ENCODE measurements at places on chromosomes 5 and 9.
A peak's percentile ranks its signal among the peaks of the same experiment; 100 is the strongest.

DNA sequence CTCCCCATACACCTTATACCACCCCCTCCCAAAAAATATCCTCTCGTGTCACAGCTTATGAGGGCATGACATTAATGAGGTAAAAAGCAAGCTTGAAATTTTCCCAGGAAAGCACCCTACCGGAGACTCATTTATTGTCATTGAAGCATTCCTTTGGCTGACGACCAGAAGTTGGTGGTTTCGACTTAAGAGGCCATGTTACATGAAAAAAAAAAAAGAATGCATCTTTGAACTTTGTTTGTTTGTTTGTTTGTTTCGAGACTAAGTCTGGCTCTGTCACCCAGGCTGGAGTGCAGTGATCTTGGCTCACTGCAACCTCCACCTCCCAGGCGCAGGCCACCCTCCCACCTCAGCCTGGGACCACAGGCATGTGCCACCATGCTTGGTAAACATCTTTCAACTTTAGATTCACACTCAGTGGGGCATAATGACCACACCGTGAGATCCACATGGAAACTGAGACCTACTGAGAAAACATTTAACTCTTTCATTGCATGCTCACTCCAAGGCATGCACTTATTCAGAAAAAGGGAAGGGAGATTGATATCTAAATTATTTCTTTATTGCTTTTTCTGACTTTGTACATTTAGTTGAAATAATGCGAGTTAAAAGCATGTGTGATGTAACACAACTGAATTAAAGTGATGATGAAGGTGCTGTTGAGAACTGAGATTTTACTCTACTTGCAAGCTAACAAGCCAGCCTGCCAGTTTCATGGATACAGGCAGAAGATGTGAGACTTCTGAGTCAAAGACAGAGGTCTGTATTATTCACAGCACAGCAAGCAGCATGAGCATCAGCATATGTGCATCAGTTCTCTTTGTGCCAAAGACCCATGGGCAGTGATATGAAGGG, 5.1 kb upstream of the RAB14 start:
- no peak for DNase-seq

DNA sequence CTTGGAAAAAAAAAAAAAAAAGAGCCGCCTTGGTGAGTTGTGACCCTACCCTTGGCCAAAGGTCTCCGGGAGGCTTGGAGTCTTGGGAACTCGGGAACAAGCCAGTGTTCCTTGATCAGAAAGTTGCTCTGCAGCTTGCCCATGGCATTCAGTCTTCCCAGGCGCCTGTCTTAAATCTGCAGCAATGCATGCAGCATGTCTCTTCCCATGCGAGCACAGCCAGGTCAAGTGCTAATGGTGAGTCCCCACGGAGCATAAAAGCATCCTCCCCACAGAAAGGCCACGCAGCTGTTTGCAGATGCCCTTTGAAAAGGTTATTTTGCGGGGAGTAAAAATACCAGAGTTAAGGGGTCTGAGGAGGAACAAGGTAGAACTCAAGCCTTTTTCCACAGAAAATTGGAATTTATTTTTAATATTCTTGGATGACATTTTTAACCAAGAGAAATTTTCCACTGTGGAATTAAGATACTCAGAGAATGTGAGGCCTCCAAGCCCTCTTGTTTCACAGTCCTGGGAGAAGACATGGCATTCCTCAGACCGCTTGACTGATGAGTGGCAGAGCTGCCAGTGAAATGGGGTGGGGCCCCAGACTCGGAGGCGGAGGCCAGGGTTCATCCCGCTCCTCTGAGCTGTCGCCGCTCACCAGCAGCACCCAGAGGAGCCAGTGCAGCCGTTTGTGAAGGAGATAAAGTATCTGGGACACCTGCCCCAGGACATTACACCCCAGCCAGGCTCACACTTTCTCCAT, 81.6 kb downstream of the CYFIP2 start:
- DNase-seq, result no peak

- peak; percentile 78 for DNase-seq
Measured at GRCh38 chr5:157994906-157995519, 136.1 kb upstream of the CLINT1 start.

- no peak for DNase-seq
Measured at GRCh38 chr5:41337724-41338123, 124.4 kb upstream of the C6 start.

DNA sequence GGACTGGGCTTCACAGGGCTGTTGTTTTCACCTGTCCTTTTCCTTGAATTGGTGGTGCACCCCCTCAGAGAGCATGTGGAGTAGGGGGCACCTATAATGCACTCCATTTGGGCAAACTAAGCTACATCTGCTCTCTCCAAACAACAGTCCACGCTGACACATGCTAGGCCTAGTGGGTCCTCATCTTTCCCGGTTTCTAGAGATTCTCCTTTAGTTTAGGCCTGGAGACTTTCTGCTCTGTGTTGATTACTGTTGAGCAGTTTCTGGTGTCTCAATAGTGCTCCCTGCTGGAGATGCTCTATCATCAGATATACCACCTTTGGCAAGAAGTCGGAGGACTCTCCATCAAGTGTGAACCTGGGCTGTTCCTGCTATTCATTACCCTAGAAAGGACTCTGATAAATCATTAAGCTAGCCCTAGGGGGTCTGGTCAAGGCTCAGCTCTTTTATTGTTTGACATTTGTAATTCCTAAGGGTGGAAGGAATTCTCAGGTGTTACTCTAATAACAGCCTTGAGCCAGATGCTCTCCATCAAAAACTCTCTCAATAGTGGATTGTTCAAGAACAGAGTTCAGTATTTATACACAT, 64.0 kb upstream of the FYB1 start:
- peak; percentile 83 for DNase-seq

- no peak for DNase-seq
Measured at GRCh38 chr9:99999797-100000196, 93.3 kb downstream of the STX17 start.

DNA sequence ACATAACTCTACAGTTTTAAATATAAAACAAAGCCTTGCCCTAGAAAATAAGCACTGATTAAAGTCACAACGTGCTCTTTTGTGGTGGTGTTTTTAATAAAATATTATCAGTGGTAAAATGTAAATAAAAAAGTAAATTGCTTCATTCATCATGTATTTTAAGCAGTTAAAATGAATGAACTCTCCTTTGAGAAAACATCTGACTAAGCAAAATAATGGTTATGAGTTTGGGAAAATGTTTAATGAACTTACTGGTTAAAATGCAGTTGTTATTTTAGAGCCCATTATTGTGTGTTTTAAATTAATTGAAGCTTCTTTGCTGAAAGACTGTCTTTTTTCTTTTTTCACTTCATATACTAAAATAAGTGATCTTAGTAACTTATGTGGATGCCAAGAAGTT, 1007.5 kb upstream of the ARRDC3 start:
- no peak for DNase-seq

DNA sequence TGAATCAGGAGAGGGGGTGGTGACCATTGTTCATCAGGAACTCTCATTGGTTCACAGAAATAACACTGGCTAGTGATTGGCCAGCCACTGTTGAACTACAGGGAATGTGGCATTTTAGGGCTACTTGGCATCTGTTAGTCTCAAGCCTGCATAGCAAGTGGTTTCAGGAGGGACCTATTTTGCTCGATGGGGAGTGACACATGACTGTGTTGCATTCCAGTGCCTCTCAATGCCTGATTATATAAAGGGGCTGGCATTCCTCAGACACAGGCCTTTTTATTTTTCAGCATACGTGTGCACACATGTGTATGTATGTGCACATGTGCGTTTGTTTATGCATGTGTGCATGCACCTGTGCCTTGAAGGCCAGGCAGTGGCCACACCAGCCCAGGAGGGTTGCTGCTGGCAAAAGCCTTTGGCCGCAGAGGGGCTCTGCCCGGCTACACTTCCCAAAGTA, 23.2 kb downstream of the FGD3 start:
- DNase-seq, result peak; percentile 77

DNA sequence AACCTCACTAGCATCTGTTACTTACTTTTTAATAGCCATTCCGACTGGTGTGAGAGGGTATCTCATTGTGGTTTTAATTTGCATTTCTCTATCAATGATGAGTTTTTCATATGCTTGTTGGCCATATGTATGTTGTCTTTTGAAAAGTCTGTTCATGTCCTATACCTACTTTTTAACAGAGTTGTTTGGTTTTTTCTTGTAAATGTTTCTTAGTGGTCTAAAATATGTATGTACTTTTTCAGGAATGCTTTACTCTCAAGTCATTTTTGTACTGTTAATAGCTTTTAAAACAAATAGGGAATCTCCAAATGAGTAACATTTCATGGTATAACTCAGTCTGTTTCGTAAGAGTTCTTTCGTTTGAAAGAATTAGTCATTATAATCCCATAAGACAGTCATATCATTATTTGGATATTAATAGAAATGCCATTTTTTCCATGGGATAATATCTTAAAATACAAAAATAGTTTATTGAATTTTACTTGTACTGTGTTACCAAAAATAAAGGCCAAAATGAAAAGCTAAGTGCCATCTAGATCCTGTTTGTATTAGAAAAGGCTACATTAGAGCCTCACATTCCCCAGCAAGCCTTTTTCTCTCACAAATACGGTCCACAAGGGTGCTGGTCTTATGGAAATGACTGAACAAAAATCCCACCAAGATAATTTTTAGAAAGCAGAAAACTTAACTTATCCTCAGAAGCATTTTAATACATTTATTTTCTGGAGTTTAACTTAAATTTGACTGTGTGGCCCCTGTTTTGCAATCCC, 247.7 kb downstream of the PJA2 start:
- DNase-seq, result peak; percentile 69

DNA sequence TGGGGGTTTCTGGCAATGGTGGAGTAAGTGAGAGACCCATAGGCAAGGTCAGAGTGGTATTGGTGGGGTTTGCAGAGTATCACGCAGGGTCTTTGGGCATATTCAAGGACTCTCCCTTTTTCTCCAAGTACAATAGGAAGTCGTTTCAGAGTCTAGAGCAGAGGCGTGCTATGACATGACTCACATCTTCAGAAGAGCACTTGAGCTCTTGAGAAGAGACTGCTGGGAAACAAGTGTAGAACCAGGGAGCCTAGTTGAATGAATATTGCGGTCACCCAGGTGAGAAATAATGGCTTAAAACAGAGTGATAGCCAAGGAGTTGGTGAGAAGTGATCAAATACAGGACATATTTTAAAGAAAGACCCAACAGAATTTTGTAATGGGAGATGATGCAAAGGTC, 813.4 kb downstream of the TLE1 start:
- peak; percentile 39 for DNase-seq

- DNase-seq, result no peak
Measured at GRCh38 chr5:177434437-177434836, 8.0 kb downstream of the GRK6 start.

All from epithelial cell of esophagus (primary cell).